ENCODE measurements at places on chromosomes 2 and 18. TPM values are rescaled to one million over a fixed set of nuclear protein-coding genes. Genes with fewer than 3 reads are reported as not detected.
A peak's percentile ranks its signal among the peaks of the same experiment; 100 is the strongest.

- no peak for DNase-seq
Measured at GRCh38 chr2:63081404-63081803, 30.8 kb downstream of the OTX1 start.

- DNase-seq: no peak
Measured at GRCh38 chr2:178404368-178404767, 46.6 kb downstream of the PRKRA start.

- DNase-seq: no peak
Measured at GRCh38 chr2:15832030-15832709, 108.2 kb upstream of the MYCN start.

The DSG4 gene
- not detected for polyA plus RNA-seq

DNA sequence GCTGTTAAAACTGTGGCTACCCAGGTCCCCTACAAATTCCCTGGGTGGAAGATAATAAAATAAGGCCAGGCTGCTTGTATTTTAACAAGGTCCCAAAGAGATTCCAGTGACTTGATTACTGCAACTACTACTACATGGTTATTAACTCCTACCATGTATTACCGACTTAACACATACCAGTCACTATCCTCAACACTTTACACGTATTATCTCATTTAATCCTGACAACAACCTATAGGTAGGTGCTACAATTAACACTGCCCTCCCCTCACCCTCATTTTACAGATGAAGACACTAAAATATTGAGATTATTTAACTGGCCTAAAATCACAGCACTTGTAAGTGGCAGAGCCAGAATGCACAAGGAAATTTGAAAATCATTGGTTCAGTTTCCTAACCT, 5.4 kb downstream of the CLASP1 start:
- no peak for DNase-seq

The LYPD6 gene
- not detected for polyA plus RNA-seq

DNA sequence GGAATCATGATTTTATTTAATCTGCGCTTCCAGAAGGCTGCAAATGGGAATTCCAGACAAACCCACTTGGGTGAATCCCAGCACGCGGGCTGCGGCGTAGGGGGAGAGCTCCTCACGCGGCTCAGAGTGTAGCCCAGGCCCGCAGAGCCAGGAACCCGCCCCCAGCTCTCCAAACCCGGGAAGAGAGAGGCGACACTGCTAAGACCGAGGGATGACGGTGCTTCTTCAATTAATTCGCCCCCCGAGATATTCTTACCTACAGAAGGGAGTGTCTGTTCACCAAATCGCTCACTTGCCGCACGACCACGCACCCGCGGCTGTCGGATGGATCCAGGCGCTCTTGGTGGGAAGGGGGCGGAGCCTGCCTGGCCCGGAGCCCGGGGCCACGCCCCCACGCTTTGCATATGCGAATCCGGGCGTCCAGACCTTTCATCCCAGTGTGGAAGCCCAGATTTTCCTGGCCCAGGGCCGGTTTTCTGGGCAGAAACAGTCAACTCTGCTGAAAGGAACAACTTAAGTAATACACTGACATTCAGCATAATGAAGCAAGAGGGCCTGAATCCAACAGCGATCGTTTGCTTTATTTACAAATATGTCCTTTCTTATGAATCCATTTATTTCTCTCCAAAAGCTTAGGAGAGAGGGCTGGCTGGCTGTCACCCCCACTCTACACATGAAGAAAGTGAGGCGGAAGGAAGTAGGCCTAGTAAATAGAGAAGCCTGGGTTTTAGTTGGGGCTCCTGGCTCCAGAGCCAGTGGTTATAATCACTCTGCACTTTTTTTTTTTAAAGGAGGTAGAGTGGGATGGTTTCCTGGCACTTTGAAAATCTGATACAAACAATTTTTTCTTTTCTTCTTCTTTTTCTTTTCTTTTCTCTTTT, at the start of gene SLC19A3:
TSS of gene SLC19A3 (minus strand) at position 342 of the 881 bp plus-strand sequence. CDS start 15,710 bp downstream, outside the sequence.
- no peak for DNase-seq

The HOXD3 gene
- not detected for polyA plus RNA-seq

DNA sequence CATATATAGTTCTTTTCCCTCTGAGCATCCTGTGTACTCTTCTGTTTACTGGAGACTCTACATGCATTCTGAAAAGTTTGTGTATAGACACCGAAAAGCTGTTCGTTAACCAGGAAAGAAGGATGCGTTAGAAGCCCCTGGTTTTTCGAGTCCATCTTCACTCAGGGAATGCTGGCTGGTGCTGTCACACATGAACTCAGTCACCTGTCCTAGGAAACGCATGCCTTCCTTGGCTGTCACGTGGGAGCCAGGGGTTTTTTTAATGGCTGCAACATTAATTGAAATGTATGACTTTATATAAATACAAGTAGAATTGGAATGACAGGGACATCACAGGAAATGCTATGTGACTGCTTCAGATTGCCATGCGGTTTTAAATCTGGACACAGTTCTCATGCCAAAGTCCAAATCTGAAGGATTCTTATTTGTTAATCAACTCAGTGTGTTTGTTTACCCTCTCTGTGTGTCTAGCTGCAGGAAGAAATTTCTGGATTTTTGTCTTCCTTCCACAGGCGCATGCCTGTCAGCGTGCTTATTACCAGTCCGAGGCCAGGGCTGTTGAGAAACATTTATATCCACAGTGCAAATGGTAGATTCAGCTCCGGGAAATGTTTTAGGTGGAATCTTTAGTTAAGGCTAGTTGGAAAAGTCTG, 2.6 kb downstream of the RAMP1 start:
- DNase-seq: no peak

- DNase-seq: no peak
Measured at GRCh38 chr18:36424741-36425142, 127.2 kb downstream of the FHOD3 start.

GRCh38 chr2:221753401-221753800, 181.3 kb upstream of the EPHA4 start:
- no peak for DNase-seq

- no peak for DNase-seq
Measured at GRCh38 chr2:241811201-241811951, 2.4 kb downstream of the NEU4 start.

The IL36G gene
- not detected for polyA plus RNA-seq

DNA sequence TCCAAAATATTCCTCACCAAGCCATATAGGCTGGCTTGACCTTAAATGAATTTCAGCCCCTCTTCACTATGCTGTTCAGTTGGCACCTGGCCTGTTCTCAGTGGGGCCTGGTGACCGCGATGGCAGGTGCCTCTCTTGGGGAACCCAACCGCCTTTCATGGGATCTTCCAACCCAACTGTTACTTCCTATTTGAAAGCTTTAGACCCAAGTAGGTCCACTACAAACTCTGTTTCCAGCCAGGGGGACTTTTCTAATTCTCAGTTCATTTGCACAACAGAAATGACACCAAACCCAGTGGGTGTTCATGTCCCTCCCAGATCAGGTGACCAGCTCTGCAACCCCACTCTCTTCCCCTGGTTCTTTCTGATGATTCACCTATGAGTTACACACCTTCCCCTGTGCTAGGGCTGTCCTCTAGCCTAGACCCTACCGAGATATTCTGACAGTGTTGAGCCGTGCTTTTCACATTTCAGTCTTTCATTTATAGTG, 35.6 kb upstream of the NDUFV2 start:
- no peak for DNase-seq

GRCh38 chr2:66456183-66457041, 21.5 kb downstream of the MEIS1 start:
- DNase-seq: no peak

The HOXD9 gene
- polyA plus RNA-seq: not detected

The ACAA2 gene
- 59.7 TPM for polyA plus RNA-seq

The SP9 gene
- not detected for polyA plus RNA-seq

GRCh38 chr2:174608866-174609214, 11.2 kb upstream of the WIPF1 start:
- no peak for DNase-seq

DNA sequence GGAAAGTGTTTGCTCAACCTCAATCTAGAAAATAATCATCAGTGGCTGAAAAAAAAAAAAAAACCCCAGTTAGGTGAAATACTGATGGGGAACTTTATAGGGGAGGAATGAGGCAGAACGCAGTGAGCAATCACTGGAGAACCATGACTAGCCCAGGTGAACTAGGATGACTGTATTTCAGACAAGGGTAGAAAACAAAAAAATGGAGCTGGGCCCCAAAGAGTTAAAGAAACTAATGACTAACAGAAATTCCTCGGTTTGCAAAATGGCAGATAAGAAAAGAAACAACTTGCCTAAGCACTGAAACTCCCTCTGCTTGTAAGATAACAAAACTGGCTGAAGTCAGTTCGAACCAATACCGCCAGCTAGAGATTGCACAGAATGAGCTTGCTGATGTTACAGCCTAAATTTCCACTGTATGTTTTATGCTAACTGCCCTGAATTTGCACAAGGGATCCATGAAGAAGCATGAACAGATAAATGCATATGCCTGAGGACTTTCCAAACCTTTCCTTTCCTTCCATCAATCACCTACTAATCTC, 245.9 kb downstream of the METTL4 start:
- DNase-seq: no peak

GRCh38 chr2:99772591-99773331, 282.9 kb upstream of the REV1 start:
- no peak for DNase-seq

DNA sequence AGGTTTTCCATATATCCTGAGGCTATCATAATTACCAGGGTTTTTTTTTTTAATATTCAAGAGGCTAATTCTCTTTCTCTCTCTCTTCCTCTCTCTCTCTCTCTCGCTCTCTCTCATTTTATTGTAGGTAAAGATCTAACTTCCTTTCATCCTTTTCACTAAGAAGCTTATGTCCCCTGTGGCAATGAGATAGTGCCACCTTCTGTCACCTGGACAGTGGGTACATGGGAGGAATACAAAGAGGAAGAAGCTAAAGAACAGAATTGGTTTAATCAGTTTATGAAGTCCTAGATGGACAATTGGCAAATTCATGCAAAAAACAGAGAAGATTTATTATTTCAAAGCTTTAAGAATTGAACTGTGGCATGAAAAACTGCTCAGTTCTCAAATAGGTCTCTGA, 1582.3 kb upstream of the TMEFF2 start:
- DNase-seq: no peak

- peak; percentile 1 for DNase-seq
Measured at GRCh38 chr2:203533676-203534591, 1.2 kb downstream of the RAPH1 start.

GRCh38 chr2:227713291-227713690, 4.5 kb downstream of the SLC19A3 start:
- no peak for DNase-seq

The DCDC2C gene
- not detected for polyA plus RNA-seq
